ENCODE measurements at places on chromosomes 12 and 14.

- DNase-seq = peak; percentile 27
Observed at GRCh38 chr12:113050795-113051194, 5.7 kb upstream of the DTX1 start.

GRCh38 chr14:89303456-89304435, 113.3 kb downstream of the FOXN3 start:
- no peak for DNase-seq

DNA sequence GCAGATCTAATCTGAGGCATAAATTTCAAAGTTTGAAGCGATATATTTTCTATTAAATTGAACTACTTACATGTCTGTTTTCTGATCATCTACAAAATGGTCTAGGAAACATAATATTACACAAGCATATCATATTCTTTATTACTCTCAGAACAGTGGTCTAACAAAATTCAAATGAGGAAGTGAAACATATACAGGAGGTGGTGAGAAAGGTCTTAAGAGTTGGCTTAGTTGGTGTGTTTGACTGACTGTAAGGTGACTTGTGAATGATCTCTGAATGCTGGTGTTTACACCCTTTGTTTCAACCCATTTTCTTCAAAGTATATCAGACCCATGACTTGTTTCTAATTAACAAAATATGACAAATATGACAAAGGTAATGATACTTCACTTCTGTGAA, 1156.8 kb downstream of the SLC16A7 start:
- no peak for DNase-seq

DNA sequence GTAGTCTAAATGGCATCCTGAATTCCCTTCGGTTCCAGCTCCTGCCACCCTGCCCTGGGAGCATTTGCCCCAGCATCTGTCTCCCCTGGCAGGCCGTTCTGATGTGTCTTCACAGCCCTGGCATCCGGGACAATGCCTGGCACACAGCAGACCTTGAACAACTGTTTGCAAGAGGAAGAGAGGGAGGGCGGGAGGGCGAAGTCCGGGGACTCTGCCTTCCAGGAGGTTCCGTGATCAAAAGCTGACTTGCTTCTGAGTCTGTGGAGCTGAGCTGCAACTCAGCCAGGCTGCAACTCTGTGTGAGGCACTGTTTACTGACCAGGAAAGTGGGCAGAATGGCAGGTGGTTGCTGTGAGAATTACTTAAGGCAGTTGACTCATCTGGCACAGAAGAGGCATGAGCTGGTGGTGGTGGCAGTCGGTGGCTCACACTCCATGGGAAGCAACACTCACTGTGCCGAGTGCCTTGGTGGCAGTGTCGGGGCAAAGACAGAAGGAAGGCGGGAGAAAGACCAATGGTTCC, 61.1 kb upstream of the DLK1 start:
- DNase-seq = no peak

GRCh38 chr12:24118668-24119067, 169.2 kb upstream of the SOX5 start:
- no peak for DNase-seq

GRCh38 chr12:109740694-109741245, 27.1 kb downstream of the FAM222A start:
- DNase-seq = no peak

- DNase-seq = no peak
Observed at GRCh38 chr14:98751110-98751509, 520.9 kb downstream of the BCL11B start.

DNA sequence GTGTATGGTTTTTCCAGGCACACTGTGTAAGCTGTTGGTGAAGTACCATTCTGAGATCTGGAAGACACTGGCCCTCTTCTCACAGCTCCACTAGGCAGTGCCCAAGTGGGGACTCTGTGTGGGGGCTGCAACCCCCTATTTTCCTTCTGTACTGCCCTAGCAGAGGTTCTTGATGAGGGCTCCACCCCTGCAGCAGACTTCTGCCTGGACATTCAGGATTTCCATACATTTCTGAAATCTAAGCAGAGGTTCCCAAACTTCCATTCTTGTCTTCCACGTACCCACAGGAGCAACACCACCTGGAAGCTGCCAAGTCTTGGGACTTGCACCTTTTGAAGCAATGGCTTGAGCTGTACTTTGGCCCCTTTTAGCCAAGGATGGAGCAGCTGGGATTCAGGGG, 85.2 kb upstream of the PRMT8 start:
- no peak for DNase-seq

DNA sequence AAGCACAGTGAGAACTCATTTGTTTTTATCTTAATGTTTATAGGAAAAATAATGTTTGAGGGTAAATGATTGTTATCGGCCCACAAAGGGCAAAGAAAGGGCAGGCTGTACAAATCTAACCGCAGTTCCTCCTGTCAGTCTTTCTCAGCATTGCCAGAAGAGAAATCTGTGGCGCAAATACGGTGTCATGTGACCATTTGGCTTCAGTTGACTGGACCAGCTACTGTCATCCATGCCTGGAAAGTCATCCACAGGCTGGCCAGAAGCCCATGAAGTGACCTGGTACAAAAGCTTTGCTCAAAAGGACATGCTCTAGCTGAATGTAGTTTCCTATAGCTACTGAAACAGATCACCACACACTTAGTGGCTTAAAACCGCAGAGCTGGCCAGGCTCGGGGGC, 43.6 kb downstream of the HCAR2 start:
- DNase-seq = no peak

DNA sequence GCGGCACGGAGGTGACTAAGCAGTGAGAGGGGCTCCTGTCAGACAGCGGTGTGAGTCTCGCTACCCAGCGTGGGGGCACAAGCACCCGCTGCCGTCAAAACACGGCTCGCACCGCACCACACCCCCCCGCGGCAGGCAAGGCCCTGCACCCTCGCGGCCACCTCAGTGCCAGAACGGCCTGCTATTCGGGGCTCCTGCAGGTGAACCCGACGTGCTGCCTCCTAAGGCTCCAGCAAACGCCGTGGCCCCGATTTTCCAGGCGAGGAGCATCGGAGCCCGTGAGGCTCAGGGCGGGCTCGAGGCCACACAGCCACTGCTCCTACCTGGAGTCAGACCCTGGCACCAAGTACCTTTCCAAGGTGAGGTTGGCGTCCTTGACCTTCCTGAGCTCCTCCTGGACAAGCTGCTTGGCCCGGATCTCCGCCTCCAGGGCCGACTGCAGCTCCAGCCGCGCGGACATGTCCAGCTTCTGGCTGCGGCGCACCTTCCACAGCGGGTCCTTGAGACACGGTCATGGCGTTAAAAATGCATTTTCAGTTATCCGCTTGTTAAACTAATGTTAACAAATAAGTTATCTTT, 41.8 kb downstream of the AMN start:
- no peak for DNase-seq

- no peak for DNase-seq
Observed at GRCh38 chr14:101560534-101561113, 671 bp upstream of the DIO3 start.

DNA sequence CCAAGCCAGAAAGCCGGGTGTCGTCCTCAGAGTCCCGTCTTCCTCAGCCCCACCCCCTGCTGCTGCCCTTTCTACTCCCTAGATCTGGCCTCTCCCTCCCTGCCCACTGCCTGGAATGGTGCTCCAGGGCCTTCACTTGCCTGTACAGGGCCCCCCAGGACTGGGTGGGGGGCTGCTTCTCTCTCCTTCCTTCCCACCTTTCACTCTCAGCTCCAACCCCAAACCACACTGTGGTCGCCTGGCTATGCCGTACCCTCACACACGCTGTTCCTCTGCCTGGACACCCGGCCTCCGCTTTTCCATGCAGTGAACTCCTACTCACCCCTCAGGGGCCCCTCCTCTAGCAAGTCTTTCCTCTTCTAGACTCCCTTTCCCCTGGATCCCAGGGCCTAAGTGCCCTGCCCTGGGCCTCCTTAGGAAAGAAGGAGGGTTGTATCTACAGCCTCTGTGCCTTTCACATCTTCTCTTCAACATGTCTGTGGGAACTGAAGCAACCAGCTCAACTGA, 25.5 kb upstream of the DIO3 start:
- DNase-seq = no peak

DNA sequence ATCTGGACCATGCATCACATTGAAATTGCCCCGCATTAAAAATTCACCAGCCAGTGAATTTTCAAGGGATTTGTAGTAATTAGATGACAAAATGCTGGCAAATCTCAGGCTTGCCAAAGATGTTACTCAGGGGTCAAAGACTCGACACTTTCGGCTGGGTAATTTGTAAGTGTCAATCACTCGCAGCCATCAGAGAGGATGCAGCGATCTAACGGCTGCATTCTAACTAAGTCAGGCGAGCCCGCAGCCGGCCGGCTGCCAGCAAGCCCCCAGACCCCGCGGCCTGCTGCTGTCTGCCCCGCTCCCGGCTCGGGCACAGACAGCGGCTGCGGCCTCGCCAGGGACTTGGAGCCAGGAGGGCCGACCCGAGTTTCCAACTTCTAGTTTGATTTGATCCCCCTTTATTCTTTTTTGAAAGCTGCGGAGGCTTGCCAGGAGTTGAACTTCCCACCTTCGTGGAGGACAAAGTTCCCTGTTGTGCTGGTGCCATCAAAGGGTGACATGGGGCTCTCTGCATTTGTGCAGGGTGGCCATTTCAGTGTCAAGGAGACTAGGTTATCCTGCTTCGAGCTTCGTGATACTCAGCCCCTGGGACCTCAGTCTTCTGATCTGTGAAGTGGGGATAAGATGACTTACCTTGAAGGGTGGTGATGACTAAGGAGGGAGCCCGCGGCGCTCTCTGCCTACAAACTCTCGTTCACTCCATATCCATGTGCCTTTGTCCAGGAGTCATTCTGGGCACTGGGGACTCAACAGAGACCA, 169.9 kb downstream of the RBM19 start:
- DNase-seq = no peak

GRCh38 chr12:64729909-64730587, 29.2 kb downstream of the GNS start:
- DNase-seq = peak; percentile 42

GRCh38 chr14:65846196-65846868, 433.8 kb downstream of the FUT8 start:
- peak; percentile 62 for DNase-seq

DNA sequence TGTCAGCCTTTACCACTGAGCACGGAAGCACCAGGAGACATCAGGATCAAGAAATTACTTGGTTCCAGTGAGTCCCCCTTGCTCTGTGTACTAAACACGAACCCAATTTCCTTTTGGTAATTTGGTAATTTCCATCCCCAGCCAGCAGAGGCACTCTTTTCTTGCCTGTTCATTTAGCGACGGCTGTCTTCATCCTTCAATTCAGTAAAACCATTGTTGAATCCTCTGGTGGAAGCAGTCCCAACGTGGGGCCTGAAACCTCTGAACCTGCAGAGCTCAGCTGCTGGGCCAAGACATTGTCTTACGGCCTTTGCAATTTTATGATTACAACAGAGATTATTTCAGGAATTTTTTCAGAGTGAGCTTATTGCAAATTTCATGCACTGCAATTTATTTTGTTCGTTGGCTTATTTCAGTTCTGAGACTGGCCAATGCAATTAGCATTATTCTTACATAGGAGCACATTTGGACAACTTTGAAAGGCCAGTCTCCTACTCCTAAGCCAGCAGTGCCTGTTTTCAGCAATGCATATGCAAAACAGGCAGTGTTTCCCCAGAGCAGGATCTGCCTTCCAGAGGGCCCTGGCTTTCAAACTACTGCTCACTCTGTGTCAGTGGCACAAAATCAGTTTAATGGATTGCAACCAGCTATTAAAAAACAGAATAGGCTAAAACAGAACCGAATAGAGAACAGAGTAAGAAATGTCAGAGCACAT, 372.9 kb upstream of the TMEM132C start:
- no peak for DNase-seq

- peak; percentile 78 for DNase-seq
Observed at GRCh38 chr14:52987514-52987913, 36.7 kb upstream of the FERMT2 start.

GRCh38 chr14:40058901-40059897, 627.0 kb upstream of the FBXO33 start:
- DNase-seq = no peak

- DNase-seq = peak; percentile 25
Observed at GRCh38 chr12:84276215-84276614, 636.4 kb downstream of the SLC6A15 start.

DNA sequence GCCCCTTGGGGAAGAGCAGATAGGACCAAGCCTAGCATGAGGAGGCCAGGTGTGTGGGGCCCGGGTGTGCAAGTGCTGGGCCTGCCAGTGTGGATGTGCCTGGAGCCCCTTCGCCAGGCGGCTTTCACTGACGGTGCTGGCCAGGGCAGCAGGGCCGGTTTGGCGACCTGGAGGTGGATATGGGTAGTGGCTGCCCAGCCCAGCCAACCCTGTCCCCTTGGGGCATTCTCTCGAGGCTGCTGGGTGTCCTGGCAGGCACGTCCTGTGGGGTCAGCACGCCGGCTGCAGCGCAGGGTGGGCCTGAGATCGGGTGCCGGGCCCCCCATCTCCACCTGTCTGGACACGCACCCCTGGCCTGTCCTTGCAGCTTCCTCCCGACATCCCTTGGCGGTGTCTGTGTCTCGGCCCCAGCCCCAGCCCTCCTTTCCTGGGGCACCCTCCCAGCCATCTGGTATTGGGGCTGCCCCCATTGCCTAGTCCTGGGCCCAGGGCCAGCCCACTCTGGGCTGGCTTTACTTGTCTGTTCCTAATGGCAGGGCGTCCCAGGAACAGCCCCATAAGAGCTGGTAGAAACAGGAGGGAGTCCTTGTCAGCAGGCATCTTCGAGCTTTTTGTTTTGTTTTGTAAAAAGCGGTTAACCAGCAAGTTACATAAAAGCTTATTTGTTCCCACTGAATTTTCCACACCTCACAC, 7.2 kb upstream of the CRIP2 start:
- no peak for DNase-seq

- no peak for DNase-seq
Observed at GRCh38 chr12:132020292-132020691, 70.5 kb downstream of the EP400 start.

- no peak for DNase-seq
Observed at GRCh38 chr12:47349137-47350061, 269.6 kb upstream of the AMIGO2 start.

- no peak for DNase-seq
Observed at GRCh38 chr14:68762953-68763764, 29.7 kb downstream of the ZFP36L1 start.

DNA sequence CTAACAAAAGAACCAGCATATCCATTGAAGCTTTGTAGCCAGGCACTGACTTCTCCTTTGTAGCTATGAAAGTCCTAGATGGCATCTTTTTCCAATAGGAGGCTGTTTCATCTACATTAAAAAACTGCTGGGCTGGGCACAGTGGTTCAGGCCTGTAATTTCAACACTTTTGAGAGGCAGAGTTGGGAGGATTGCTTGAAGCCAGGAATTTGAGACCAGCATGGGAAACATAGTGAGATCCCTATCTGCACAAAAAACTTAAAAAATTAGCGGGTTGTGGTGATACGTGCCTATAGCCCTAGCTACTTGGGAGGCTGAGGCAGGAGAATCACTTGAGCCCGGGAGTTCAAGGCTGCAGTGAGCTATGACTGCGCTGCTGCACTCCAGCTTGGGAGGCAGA, 167.7 kb downstream of the CALM1 start:
- DNase-seq = no peak

DNA sequence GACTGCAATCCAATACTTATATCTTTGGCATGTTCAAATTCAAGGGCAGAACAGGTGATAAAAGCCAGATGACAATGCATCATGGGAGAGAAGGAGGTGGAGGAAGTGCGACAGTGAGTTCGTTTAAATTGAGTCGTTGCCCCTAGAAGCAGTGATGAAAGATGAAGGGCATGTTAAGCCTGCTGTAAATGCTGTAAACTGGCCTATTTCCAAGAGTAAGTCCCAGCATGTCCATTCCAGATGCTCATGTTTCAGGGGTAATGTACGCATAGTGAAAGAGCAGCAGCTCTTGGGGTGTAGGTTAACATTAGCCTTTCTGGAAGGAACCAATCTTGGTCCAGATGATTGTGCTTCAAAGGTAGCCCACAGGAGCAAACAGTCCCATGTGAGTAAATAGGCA, 97.1 kb downstream of the C2CD5 start:
- peak; percentile 53 for DNase-seq
